ENCODE measurements at places on chromosomes 4 and X. TPM values are rescaled to one million over a fixed set of nuclear protein-coding genes. Genes with fewer than 3 reads are reported as not detected.

Gene SMIM43
- 0.41 TPM for polyA plus RNA-seq

DNA sequence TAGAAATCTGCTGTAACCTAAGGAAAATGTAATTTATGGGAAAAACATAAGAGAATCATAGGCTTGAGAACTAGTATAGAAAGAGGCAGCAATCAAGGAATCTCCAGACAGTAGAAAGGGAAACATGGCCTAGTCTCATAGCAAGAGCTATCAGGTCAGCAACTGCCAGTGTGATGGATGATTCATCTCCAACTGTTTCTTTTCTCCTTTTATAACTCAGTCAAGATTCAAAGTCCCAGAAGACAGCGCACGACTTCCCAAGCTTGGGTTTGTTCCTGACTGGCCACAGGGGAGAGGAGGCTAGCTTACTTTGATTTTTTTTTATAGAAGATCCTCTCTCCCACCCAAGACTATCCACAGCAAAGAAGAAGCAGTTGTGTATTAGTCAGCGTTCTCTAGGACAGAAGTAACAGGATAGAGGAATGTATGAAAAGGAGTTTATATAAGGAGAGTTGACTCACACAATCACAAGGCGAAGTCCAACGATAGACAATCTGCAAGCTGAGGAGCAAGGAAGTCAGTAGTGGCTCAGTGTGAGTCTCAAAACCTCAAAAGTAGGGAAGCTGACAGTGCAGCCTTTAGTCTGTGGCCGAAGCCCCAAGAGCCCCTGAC, 181.5 kb downstream of the GC start:
- DNase-seq: no peak

- DNase-seq: no peak
Measured at GRCh38 chrX:15499976-15500375, 631 bp upstream of the BMX start.

- no peak for DNase-seq
Measured at GRCh38 chrX:124194199-124194598, 138.3 kb upstream of the TEX13D start.

Measured in H1 (cell line).